Amniotic epithelial cell (primary cell): ENCODE measurements at places on chromosomes 12 and 14.

DNA sequence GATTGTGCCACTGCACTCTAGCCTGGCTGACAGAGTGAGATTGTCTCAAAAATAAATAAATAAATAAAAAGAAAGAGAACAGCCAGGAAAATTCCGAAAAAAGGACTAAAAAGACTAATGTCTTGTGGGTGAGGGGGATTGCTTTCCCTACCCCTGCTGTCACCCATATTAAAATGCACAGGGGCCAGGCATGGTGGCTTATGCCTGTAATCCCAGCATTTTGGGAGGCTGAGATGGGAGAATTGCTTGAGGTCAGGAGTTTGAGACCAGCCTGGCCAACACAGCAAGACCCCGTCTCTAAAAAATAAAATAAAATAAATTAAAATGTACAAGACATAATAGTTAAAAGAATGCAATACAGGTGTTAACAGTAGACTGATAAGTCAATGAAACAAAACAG is 6.1 kb downstream of the DHRS1 start:
- DNase-seq, result no peak

DNA sequence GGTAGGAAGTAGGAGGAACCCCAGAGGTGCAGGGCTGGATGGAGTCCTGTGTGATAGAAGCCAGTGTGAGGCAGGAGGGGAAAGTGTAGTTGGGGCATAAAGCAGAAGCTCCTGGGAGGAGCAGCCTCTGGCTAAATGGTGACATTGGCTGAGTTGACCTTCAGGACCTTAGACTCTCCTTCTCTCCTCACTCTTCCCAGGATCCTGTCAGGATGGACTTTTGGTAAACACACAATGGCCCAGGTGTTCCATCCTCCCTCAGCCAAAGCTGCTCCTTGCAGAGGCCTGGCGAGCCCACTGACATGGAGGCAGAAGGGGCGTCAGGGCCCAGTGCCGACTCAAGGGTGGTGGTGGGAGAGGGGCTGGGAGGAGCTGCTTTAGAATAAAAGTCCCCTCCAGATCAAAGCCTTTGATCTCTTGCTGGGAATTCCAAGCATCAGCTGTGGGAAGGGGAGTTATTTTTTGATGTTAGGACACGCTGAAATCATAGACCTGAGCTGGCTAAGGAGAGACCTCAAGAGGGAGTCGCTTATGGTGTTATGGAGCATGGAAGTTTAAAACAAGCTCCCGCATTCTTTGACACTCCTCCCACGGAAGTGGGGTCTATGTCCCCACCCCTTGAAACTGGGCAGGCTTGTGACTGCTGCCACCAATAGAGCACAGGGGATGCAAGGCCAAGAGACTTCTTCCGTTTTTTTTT is 44.1 kb downstream of the SMIM41 start:
- no peak for DNase-seq

DNA sequence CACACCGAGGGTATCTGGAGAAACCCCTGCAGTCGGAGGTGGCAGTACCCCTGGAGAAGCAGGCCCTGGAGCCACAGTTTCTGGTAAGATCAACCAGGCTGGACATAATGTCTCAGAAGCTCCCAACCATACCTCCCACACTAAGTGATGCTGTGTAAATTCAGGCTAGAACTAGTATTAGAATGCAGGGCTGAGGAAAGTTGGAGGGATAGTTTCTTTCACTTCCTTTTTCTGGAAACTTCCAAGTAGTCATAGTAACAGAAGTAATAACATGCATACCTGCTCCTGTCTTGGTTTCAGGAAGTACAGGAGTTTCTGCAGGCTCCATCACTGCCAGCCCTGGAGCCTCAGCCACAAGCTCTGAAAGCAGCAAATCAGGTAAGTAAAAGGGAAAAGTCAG is 228.1 kb upstream of the CNTN1 start:
- no peak for DNase-seq

- peak; percentile 93 for DNase-seq
Measured at GRCh38 chr12:124369055-124369826, 74.3 kb downstream of the RFLNA start.

DNA sequence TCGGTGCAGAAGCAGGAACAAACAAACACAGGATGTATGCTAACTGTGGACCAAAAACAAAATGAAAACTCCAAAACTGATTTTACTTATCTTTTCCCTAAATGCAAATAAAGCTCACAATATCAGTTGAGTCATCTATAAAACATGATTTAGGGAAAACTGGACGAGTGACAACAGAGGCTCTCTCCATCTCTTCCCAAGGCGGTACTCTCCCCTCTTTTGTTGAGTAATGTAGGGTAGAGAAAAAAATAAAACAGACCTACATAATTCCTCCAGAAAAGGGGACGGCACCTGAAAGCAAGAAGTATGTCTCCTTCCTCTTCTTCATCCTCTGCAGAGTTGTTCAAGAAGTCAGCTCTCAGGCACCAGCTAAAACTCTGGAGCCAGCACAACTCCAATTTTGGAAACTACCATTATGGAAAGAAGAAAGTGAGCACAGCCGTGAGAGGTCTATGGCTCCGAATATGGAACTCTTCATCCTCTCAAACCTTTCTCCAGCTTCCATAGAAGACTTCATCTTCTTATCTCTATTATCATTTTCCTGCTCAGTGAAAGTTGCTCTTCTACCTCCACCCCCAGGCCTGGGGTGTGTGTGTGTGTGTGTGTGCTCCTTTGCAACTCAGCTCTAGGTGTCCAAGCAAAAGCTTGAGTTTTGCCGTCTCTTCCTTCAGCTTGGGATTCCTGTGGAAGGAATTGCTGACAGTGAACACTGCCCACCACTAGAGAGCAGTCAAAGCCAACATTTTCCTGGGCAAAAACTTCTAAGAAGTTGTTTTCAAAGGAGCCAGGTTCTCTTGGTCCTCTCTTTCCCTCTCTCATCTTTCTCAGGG is 155.4 kb downstream of the DIO2 start:
- DNase-seq, result peak; percentile 64

GRCh38 chr12:1324910-1325309 is 269.5 kb downstream of the FBXL14 start:
- peak; percentile 12 for DNase-seq

- no peak for DNase-seq
Measured at GRCh38 chr12:97875064-97875463, 412.5 kb downstream of the RMST start.

GRCh38 chr12:11540156-11540555 is 109.3 kb upstream of the ETV6 start:
- no peak for DNase-seq

DNA sequence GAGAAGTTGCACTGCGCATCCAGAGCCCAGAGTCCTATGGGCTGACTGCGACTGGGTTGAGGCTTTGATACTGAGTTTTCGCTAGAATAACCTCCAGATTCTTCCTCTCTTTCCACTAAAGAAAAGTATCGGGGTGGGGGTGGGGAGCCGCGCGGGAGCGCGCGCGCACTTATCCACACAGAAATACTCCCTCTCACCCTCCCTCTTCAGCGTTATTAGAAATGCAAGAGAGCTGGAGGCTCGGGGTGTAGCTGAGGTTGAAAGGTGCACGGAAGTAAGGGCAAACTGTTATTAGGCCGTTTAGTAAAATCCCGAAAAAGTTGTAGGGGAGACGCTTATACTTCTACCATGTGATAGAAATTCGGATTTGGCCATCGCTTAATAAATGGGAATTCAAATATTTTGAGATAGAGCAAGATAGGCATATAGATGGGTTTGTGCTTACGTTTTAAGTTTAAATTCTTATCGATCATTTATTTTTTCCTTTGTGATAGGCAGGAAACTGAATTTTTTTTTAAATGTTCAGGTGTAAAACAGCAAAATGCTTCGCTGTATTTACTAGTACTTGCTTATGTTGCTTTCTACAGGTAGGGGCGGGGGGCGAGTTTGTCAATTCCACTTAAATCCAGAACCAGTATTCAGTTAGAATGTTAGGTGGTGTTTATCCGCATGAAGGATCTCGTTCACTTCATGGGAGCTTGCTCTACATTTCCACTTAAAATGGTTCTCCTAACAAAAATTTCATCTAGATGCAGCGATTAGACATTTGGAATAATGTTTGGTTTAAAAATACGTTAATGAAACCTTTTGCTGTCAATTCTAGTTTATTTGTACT is 1.1 kb downstream of the ARHGAP5 start:
- peak; percentile 70 for DNase-seq

GRCh38 chr12:53719649-53720048 is 7.6 kb downstream of the CALCOCO1 start:
- peak; percentile 37 for DNase-seq

GRCh38 chr12:106214571-106214970 is 33.2 kb downstream of the CKAP4 start:
- DNase-seq, result no peak

- DNase-seq, result peak; percentile 26
Measured at GRCh38 chr14:104872469-104873341, 7.6 kb downstream of the CEP170B start.

DNA sequence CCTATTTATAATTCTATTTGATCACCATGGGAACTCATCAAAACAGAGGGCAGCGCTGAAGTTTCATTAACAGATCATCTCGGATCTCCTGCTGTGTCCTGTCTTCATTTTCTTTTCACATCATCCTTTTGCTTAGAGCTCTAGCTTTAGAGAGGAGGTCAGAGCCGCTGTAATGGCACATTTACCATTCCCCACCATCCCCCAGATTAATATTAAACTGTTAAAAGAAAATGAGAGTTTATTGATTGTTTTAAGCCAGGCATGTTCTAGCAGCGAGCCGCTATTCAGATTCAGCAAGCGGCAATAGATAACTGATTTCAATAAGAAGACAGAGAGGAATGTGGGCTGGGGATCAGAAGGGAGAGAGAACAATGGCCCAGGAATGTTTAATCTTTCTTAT is 308.8 kb downstream of the EGLN3 start:
- DNase-seq, result no peak

DNA sequence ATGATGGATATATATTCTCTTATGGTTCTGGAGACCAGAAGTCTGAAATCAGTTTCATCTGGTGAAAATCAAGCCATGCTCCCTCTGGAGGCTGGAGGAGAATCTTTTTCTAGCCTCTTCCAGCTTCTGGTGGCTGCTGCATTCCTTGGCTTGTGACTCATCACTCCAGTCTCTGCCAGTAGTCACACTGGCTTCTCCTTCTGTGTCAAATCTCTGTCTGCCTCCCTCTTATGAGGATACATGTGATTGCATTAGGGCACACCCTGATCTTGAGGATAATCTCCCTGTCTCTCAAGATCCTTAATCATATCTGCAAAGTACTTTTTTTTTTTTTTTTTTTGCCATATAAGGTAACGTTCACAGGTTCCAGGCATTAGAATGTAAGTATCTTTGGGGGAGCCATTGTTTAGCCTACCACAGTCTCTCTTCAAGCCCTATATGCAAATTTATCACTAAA is 17.7 kb downstream of the DNAL1 start:
- peak; percentile 96 for DNase-seq

DNA sequence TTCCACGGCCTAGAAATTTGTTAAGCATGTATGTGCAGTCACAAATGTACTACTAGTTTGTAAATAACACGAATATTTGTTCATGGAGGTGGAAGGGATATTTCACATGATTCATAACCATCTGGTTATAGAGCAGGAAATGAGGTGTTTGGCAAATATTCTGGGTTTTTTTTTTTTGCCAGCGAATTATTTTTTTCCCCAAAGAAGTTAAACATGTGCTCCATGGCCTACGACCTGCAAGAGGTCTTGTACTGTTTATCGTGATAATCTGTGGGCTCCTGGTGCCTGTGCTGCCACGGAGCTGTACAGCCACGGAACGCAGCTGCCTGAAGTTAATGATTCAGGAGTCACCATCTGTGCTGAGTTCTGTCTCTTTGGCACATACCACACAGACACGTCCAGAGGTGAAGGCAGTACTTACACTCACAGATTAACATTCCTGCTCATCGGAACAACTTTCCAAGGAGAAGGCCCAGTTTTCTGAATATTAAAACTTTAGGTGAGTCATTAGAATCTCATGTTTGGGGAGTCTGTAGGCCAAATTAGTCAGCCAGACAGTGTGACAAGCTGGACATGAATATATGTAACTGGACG is 156.3 kb downstream of the TMX1 start:
- peak; percentile 94 for DNase-seq

DNA sequence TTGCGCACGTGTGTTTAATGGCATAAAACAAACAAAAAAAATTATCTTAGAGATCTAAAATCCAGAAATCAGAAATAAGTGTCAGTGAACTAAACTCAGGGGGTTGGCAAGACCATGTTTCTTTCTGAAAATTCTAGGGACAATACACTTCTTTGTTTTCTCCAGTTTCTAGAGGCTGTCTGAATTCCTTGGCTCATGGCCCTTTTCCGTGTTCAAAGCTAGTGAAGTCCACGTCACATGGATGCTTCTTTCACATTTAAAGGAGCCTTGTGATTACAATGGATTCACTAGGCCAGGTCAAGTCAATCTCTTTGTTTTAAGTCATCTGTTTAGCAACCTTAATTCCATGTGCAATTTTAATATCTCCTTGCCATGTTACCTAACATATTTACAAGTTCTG is 22.4 kb downstream of the SLCO1B3 start:
- DNase-seq, result no peak

- DNase-seq, result no peak
Measured at GRCh38 chr12:32785557-32785956, 29.9 kb upstream of the YARS2 start.

DNA sequence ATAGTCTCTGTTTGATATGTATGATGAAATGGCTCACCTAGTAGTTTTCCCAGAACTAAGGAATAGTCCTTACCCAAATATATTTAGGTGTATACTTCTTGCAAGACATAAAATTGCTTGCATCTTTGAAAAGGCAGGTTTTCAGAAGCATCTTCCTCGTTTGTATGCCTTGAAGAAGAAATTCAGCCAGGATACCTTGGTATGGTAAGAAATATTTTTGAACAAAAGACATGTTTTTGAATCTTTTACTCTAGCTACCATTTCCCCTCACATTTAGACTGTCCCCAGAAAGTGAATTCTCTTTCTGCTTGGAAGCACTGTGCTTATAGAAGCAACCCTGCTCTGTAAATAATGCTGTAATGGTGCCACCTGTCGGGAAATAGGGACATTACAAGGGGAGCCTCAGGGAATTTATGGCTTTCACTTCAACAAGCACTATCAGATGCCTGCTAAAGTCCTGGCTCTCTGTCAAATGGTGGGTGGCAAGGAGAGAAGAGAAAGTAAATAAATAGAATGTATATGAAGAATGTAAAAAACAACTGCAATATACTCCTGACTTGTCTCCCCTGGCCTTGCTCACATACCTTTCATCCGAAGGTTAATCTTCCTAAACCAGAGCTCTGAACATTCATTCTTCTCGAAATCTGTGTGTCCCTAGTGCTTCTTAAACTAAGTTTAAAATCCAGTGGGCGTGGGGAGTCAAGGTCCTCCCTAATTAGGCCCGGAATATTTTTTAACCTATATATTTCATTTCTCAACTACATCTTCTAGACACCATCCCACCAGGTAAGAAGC is 6.1 kb downstream of the CCDC184 start:
- peak; percentile 62 for DNase-seq
